KG1 (cell line): ENCODE measurements at places on chromosomes 3 and 15.

- DNase-seq = no peak
These were observed 3.2 kb downstream of the XYLB start for GRCh38 chr3:38349684-38350359.

DNA sequence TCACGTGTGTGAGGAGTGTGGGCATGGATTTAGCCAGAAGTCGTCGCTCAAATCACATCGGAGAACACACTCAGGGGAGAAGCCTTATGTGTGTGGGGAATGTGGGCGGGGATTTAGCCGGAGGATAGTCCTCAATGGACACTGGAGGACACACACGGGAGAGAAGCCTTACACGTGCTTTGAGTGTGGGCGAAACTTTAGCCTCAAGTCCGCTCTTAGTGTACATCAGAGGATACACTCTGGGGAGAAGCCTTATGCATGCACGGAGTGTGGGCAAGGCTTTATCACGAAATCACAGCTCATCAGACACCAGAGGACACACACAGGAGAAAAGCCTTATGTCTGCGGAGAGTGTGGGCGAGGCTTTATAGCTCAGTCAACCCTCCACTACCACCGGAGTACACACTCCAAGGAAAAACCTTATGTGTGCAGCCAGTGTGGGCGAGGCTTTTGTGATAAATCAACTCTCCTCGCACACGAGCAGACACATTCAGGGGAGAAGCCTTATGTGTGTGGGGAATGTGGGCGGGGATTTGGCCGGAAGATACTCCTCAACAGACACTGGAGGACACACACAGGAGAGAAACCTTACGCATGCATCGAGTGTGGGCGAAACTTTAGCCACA is 28.1 kb downstream of the ZNF589 start:
- DNase-seq = no peak

- DNase-seq = no peak
These were observed 64.5 kb downstream of the ZNF148 start for GRCh38 chr3:125310623-125311081.

- no peak for DNase-seq
These were observed 592.7 kb upstream of the NAALADL2 start for GRCh38 chr3:174266476-174266875.

- no peak for DNase-seq
These were observed 158.8 kb downstream of the CLSTN2 start for GRCh38 chr3:140093742-140094141.

DNA sequence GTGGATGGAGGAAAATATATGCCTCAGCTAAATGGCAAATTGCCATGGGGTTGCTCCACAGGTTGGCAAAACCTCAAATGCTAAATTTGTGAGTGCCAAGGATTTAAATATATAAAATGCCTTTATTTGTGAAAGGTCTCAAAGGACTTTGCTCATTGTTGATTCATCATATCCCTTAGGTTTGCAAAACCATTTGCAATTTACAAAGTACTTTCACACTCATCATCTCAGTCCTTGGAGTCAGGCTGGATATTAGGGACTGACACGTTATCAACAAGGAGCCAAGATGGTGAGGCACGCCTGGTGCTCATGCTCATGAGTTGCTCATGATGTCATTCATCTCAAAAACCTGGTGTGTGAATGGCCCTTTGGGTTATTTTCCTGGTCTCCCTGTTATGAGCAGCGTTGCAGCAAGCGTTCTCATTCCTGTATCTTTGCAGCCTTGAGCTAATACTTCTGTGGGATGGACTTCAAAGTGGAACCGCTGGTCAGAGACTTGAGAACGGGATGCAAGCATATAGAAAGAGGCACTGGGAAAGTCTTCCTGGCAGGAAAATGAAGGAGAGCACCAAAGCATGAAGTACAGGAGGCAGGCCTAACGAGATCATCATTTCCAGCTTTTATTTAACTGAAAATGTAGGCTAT is 66.0 kb downstream of the MYO1E start:
- DNase-seq = no peak

GRCh38 chr3:32685543-32686185 is 676 bp downstream of the CNOT10 start:
- peak; percentile 27 for DNase-seq

DNA sequence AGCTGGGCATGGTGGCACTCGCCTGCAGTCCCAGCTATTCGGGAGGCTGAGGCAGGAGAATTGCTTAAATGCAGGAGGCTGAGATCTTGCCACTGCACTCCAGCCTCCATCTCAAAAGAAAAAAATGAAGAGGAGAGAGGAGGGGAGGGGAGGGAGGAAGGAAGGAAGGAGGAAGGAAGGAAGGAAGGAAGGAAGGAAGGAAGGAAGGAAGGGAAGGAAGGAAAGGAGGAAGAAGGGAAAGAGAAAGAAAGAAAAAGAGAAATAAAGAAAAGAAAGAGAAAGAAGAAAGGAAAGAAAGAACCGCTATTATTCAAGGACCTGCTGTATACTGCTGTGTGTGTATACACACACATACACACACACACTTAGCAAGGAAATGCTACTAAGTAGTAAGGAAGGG is 35.6 kb upstream of the DYNC1LI1 start:
- DNase-seq = no peak
